SK-N-DZ (cell line): ENCODE measurements at places on chromosomes 13 and 19.
A peak's percentile ranks its signal among the peaks of the same experiment; 100 is the strongest.

- peak; percentile 32 for DNase-seq
Measured at GRCh38 chr13:90868321-90868920, 479.1 kb upstream of the MIR17HG start.

- DNase-seq, result peak; percentile 41
Measured at GRCh38 chr13:36432106-36432544, at the start of gene CCNA1. TSS of gene CCNA1 (plus strand) at chr13:36432495. CDS start at chr13:36433057, 562 bp downstream.

DNA sequence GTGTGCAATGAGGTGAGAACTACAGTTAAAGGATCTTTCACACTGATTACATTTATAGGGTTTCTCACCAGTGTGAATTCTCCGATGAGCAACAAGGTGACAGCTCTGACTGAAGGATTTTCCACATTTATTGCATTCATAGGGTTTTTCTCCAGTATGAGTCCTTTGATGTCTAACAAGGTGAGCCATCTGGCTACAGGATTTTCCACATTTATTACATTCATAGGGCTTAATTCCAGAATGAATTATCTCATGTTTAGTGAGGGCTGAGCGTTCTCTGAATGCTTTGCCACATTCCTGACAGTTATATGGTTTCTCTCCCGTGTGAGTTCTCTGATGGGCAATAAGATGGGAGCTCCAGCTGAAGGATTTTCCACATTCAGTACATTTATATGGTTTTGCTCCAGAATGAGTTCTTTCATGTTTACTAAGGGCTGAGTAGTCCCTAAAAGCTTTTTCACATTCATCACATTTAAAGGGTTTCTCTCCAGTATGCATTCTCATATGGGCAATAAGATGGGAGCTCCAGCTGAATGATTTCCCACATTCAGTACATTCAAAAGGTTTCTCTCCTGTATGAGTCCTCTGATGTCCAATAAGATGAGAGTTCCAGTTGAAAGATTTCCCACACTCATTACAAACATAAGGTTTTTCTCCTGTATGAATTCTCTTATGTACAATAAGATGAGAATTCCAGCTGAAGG lies 4.4 kb upstream of the C19orf18 start:
- DNase-seq, result no peak

DNA sequence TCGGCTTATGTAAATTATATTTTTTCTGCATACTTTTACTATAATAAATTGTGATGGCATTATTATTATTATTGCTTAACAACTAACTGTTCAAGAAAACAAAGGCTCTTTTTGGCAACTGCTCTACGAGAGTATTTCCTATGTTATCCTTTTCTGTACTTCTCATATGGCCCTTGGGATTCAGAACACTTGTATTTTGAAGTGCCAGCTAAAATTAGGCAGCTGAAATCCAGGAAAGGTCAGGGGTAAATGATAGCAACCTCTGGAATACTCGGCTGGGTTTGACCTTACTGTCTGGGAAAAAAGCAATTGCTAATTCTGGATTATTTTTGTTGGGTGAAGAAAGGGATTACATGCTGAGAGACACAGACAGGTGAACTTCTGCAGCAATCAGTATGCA lies 23.9 kb downstream of the EDNRB start:
- DNase-seq, result no peak

GRCh38 chr13:57438072-57438471 lies 193.5 kb upstream of the PCDH17 start:
- no peak for DNase-seq

DNA sequence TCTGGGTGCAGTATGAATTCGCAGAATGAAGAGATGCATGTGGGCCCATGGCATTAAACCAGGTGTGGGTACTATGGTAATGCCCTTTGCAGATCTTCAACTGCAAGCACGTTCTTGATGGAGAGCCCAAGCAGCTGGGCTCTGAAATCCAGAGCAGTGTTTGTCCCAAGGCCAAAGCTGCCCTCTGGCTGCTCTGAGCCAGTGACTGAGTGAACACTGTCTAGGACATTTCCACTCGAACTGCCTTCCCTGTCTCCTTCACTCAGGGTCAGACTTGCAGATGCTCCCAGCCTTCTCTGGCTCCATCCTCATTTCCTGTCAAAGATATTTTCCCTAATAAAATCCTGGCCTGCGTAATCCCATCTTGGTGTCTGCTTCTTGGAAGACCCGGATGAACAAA lies 80.2 kb upstream of the GJB6 start:
- DNase-seq, result no peak

GRCh38 chr13:100362781-100363180 lies 225.8 kb downstream of the GGACT start:
- DNase-seq, result no peak

GRCh38 chr19:52297601-52298364 lies 814 bp downstream of the ZNF480 start:
- DNase-seq, result peak; percentile 1

GRCh38 chr19:49682274-49682673 lies 5.2 kb downstream of the PRMT1 start:
- DNase-seq, result no peak

DNA sequence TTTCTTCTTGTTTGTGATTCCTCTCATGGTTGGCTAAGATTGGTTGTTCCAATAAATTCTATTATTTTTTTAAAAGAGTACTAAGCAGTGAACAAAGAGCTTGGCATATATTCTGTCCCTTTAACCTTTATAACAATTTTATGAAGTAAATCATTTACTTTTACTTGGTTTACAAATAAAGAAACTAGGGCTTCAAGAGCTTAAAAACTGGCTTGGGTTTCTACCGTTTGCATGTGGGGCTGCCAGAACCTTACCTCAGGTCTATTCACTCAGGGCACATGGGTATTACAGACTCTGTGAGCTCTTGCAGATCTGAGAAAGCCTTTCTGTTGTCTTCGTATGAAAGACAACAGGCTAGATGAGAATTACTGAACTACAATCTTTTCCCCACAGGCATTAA lies 13.3 kb downstream of the N4BP2L1 start:
- DNase-seq, result no peak

GRCh38 chr19:2274931-2275535 lies 6.9 kb downstream of the PEAK3 start:
- DNase-seq, result peak; percentile 77

DNA sequence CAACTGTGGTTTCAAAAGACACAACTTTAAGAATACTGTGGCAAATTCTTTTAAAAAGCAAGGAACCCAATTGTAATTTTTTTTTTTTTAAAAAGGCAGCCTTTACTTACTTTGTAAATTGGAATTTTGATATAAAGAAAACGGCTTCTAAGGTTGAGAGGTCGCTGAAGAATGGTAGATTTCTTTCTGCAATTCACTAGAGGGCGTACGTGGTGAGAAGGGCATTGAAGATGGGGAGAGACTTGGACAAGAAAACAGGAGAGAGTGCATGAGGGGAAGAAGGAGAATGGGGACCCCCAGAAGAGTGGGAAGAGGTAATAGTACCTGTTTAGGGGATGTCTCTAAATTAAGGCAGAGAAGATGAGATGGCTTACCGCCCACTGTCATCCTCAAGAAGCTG lies 33.5 kb upstream of the PABPC3 start:
- DNase-seq, result no peak

DNA sequence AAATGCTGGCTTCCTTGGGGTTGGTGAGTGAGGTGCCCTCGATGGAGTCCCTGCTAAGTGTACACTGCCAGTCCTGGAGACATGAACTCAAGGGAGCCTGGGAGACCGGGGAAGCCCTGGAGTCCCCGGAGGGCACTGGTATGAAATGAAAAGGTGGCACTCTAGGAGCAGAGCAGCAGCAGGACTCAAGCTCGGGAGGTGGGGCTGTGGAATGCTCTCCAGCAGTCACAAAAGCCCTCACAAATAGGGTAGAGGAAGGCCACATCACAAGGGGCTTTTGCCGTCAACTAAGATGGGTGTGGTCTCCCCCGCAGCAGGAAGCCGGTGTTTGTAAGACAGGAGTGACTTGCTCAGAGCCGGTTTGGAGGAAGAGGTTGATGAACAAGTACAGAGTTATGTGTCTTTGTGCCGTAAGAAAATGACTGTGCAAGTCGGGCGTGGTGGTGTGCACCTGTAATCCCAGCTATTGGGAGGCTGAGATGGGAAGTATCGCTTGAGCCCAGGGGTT lies 19.3 kb downstream of the CCNE1 start:
- no peak for DNase-seq

GRCh38 chr13:47332149-47332548 lies 435.3 kb upstream of the HTR2A start:
- no peak for DNase-seq

GRCh38 chr19:408902-409515 lies at the start of gene C2CD4C:
TSS of gene C2CD4C (minus strand) at chr19:409147. CDS start at chr19:408361, 786 bp downstream.
- no peak for DNase-seq

DNA sequence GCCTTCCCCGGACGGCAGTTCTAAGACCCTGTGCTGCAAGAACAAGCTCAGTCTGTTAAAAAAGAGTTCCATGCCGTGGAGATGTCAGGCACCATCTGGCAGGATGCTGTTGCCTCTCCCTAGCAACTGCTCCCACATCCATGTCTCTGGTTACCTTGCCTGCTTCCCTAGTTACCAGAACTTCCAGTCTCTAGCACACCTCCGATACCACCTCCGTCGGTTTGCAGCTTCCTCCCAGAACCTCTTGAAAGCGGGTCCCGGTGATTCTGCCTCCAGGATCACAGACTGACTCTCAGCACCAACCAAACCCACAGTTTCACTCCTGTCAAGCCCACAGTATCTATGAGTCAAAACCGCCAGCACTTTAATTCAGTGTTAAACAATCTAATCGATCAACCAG lies 55.4 kb downstream of the KCTD12 start:
- no peak for DNase-seq

- no peak for DNase-seq
Measured at GRCh38 chr13:100646871-100647270, 27.7 kb downstream of the TMTC4 start.

DNA sequence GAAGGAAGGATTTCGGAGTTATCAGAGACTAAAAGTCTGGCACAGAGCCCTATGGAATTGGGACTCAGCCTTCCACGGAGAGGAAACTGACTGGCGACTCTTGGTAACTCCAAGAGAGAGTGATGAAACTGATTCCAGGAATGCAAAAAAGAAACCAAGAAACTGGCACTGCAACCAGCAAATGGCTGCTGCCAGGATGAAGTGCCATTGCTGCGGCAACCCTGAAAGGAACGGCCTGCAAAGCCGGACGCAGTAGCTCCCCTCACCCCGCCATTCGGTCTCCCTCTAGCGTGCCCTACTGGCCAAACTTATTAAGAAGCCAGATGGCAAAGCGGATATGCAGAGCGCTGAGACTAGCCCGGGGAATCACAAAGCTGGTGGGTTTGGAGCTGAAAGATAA lies 236.0 kb downstream of the PCDH9 start:
- peak; percentile 11 for DNase-seq

DNA sequence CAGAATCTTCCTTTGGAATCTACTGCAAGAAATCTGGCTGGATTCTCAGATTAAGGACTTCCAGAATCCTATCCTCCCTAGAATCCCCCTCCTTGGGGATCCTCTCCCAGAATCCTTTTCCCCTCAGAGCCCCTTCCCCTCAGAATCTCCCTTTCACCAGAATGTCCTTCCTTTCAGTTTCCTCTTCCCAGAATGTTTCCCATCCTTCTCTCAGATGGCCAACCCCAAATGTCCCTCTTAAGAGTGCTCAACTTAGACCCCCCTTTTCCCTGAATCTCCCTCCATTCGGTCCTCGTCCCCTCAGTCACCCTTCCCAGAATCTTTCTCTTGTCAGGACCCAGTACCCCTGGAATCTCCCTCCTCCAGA lies 584 bp upstream of the RPS16 start:
- no peak for DNase-seq

DNA sequence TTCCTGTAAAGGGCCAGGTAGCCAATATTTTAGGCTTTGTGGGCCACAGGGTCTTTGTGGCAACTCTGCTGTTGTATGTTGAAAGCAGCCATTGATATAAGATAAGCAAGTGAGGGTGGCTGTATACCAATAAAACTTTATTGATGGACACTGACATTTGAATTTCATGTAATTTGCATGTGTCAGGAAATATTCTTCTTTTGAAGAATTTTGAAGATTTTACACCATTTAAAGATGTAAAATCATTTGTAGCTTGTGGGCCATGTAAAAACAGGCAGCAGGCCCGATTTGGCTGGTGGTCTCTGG lies 2.4 kb upstream of the CTU1 start:
- no peak for DNase-seq

DNA sequence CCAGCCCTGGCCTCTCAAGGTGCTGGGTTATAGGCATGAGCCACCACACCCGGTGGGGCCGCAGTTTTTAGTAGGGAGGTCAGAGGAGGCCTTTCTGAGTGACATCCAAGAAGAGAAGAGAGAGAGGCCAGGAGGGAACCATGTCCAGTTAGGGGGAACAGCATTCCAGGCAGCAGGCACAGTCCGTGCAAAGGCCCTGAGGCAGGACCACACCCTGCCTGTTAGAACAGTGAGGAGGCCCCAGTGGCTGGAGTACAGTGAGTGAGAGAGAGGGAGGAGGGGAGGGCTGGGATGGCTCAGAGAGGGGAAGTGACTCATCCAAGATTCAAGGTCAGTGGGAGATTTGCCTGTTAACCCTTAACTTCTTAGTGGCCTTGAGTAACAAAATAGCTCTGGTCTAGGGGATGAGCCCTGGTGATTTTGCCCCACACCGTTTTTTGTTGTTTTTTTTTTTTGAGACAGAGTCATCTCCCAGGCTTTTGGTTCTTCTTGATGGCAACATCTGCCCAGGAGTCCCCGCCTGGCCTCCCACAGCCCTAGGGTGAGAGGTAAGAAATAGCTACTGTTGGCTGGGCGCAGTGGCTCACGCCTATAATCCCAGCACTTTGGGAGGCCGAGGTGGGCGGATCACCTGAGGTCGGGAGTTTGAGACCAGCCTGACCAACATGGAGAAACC lies 2.7 kb upstream of the PLIN3 start:
- DNase-seq, result no peak

- DNase-seq, result no peak
Measured at GRCh38 chr19:31261019-31261602, 88.1 kb downstream of the TSHZ3 start.

- DNase-seq, result no peak
Measured at GRCh38 chr19:46221981-46222610, 7.4 kb upstream of the IGFL1 start.

GRCh38 chr13:113645329-113645728 lies 12.7 kb downstream of the ATP4B start:
- no peak for DNase-seq

DNA sequence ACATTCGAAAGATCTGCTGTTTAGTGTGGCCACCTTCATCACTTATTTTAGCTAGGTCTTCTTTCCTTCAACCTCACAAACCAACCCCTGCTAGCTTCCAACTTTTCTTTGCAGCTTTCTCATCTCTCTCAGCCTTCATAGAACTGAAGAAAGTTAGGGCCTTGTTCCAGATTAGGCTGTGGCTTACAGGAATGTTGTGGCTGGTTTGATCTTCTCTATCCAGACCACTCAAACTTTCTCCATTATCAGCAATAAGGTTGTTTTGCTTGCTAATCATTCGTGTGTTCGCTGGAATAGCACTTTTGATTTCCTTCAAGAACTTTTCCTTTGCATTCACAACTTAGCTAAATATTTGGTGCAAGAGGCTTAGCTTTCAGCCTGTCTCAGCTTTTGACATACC lies 44.7 kb downstream of the CARS2 start:
- no peak for DNase-seq

DNA sequence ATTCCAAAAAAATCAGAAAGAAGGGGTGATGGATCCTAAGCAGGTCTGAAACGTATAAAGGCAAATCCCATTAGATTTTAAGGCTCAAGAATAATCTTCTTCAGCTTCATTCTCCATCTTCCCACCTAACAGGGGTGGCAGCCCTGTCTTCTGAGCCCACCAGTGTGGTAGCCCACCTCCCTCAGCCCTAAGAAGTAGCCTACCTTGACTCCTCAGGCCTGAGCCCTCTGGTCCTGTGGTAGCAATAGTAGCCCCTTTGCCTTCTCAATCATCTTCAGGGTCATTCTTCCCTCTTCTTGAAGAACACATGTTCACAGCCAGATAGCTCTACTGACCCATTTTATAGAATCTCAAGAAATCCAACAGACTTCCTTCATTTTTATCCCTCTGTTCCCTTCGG lies 33.7 kb downstream of the N4BP2L2 start:
- no peak for DNase-seq

GRCh38 chr19:3673506-3674439 lies 26.5 kb downstream of the PIP5K1C start:
- DNase-seq, result no peak
